Hematopoietic multipotent progenitor cell (in vitro differentiated cells): ENCODE measurements at places on chromosomes 13 and 19.

- DNase-seq: no peak
Measured at GRCh38 chr13:21997726-21998125, 326.9 kb downstream of the FGF9 start.

DNA sequence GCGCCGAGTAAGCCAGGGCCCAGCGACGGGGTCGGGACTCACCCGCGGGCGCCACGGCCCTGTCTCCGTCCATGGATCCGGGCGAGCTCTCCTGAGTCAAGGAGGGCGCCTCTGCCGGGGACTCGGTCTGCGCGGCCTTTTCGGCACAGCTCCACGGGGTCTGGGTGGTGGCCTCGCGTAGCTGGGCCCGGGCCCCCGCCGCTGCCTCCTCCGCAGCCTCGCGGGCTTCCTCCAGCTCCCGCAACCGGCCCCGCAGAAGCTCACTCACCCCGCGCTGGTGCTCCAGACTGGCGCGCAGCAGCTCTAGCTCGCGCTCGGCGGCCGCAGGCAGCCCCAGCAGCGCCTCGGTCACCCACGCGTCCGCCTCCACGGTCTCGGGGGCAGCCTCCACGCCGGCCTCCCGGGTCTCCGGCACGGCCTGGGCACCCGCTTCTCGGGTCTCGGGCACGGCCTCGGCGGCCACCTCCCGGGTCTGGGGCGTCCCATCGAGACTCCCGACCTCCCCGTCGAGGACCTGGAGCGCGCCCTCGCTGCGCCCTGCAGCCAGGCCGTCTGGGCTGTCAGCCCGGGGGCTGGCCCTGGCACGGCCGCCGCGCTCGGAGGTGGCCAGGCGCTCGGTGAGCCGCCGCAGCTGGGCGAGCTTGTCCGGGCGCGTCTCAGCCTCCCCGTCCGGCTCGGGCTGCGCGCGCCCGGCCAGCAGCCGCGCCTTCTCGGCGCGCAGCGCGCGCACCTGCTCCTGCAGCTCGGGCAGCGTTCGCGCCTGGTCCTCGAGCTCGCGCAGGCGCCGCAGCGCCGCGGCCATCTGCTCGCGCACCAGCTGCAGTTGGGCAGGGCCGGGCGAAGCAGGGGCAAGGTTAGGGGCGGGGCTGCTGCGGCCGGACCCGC is 8.4 kb downstream of the KANK3 start:
- peak; percentile 55 for DNase-seq

GRCh38 chr13:25069911-25070310 is 26.0 kb upstream of the PABPC3 start:
- no peak for DNase-seq

DNA sequence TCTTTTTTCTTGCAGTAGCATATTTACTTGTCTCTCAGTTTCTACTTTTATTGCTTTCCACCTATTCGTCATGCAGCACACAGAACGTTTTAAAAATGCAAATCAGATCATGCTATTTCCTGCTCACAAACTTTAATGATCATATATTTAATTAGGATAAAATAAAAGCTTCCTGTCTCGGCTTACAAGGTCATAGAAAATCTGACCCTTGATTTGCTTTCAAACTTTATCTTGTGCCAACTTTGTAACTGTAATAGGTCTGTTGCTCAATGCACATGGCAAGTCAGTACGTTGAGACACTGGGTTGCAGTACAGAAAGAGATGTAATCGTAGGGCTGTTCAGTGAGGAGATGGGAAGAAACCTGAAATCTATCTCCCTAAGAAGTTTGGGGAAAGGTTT is 95.6 kb upstream of the CSNK1A1L start:
- DNase-seq: no peak

DNA sequence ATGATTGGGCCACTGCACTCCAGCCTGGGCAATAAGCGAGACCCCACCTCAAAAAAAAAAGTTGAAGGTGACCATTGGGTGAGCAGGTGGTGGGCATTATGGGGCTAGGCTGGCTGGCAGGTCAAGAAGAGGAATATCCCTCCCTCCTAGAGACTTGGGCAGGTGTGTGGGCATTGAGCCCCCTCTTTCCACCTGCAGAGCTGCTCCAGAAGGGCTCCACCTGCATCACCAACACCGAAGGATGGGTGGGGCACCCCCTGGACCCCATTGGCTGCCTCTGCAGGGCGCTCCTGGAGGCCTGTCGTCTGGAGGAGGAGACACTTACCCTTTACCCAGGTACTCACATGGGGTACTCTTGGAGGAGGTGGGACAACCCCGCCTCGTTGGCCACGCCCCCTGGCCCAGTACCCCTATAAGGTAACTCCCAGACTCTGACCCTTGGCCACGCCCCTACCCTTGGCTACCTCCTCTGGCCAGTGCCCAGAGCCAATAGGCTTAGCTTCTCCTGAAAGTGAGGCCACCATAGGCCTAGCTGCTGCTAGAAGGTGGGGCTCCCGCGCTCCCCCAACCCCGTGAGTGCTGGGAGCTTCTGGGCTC is 21.9 kb downstream of the ZSWIM4 start:
- DNase-seq: no peak

GRCh38 chr19:14404312-14404711 is 14.8 kb downstream of the DDX39A start:
- no peak for DNase-seq

GRCh38 chr13:86810361-86810760 is 860.8 kb upstream of the SLITRK5 start:
- DNase-seq: no peak

GRCh38 chr19:46691948-46692347 is 25.0 kb downstream of the PRKD2 start:
- no peak for DNase-seq

- peak; percentile 74 for DNase-seq
Measured at GRCh38 chr19:49889687-49890348, 6.9 kb downstream of the IL4I1 start.

DNA sequence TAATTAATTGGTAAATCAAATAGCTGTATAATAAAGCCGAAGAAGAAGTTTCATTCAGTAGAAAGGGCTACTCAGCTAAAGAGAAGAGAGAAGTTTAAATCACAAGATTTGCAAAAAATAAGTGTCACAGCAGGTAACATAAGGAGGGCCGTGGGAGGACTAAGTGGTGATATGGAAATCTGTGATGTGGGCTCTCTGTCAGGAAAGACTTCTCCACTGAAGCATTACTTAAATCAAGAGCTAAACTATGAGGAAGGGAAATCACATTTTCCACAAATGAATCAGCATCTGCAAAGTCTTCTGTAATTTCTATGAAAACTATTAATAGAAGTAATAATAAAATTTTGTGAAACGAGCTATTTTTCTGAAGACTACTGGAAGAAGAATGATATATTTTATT is 153.8 kb downstream of the PCDH9 start:
- no peak for DNase-seq

- no peak for DNase-seq
Measured at GRCh38 chr19:33197591-33198000, 3.5 kb downstream of the LRP3 start.

- DNase-seq: no peak
Measured at GRCh38 chr13:58978331-58978730, 1185.4 kb downstream of the DIAPH3 start.

GRCh38 chr19:14058182-14059092 is 3.4 kb downstream of the PALM3 start:
- no peak for DNase-seq

DNA sequence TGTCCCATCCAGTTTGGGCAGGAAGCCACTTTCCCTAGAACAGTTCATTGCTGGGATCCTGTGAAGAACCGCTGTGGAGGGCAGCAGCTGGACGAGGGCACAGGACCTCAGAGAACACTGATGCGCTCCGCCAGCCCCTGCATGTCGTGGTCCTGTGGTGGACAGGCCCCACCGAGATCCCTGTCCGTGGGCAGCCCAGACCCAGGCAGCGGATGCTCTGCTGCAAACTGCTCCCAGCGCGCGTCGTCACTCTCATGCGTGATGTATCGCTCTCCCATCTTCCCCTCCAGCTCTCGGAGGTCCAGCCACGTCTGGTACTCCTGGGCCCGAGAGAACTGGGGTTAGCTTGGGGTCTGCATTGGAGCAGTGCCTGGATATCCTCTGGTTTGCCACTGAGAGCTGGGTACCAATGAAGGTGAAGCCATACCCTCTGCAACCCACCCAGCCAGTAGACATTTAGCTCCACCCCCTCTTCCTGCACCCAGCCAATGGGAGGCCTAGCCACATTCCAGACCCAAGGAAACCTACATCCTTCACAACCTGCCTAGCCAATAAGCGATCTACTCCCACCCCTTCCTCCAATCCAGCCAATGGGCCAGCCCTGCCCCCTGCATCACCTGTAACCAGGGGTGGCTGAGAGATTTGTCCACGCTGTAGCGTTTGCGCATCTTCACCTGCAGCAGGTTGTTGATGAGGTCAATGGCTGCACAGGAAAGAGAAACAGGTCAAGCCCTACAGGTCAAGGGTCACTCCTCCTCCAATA is 13.6 kb upstream of the DACT3 start:
- DNase-seq: no peak

DNA sequence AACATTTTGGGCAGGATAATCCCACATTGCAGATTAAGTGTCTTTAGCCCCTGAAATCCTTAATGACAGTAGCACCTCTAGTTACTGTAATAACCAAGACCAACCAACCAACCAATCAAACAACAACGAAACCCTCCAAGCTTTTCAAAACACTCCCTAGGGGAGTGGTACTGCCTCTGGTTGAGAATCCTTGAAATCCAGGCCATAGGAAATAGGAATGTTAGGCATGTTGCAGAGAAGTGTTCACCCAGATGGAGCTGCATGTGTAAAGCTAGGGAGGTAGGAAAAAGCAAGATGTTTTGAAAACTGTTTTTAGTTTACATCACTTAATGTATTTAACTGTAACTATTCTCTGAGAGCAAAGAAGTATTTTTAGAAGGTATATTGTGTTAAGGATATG is 4.5 kb downstream of the LACC1 start:
- DNase-seq: no peak

DNA sequence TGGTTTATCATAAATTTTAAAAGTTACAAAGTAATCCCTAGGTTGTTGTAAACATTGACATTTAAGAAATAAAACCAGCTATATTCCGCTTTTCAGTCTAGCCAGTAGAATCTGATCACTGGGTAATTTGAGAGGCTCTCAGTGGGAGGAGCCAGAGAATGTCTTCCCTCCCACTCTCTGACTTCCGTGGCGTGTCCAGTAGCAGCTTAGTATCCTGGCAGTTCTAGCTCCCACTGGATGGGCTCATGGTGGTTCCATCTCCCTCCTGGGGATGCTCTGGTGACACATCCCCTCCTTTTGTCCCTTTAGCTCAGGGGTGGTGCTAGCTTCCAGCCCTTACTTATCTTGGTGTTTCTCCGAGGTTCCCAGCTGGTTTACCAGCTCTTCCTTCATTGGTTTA is 34.5 kb downstream of the MTUS2 start:
- DNase-seq: no peak

- no peak for DNase-seq
Measured at GRCh38 chr19:28168557-28168956, 1044.4 kb downstream of the UQCRFS1 start.

GRCh38 chr19:58054901-58055874 is 3.9 kb upstream of the ZNF135 start:
- DNase-seq: no peak

DNA sequence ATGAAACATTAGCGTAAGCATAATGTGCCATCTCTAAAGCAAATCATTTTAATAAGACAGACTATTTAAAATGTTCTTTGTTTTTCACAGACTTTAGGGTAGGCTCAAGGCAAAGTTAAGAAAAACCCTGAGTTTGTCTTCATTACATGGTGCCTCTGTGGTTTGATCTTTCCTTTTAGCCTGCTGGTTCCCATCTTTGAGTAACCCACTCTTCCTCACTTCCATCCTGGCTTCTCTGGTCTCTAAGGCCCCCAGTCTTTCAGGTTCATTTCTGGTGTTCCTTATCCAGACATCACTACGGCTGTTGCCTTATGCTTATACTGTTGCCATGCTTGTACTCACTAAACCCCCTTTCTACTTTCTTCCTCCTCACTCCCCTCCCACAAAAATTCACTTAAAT is 38.4 kb downstream of the DACH1 start:
- no peak for DNase-seq

GRCh38 chr13:30872685-30873461 is 33.2 kb upstream of the MEDAG start:
- DNase-seq: peak; percentile 64

- DNase-seq: no peak
Measured at GRCh38 chr19:36152019-36152351, 262 bp downstream of the COX7A1 start.

- DNase-seq: no peak
Measured at GRCh38 chr19:38742296-38742695, 2.0 kb downstream of the CAPN12 start.

- peak; percentile 62 for DNase-seq
Measured at GRCh38 chr19:6772028-6772865, at the start of gene VAV1. TSS of gene VAV1 (plus strand) at chr19:6772708. CDS start at chr19:6772808, 100 bp downstream.

DNA sequence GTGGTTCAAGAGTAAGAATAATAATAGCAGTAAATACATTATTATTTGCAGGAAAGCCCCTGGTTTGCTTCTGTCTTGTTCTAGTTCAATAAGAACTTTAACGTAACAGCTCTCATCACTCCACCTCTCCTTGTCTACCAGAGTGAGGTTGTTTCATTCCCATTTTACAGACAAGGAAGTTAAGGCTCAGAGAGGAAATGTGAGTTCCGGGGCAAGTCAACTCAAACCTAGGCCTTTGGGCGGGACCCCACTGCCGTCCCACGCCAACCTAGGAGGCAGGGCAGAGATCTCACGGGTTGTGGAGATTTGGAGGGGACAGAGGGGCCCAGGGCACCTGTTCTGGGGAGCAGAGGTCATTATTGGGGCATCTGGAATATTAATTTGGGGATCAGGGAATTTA is 1.5 kb downstream of the MAP4K1 start:
- DNase-seq: no peak

- no peak for DNase-seq
Measured at GRCh38 chr13:41411522-41411921, 45.8 kb upstream of the RGCC start.

GRCh38 chr19:38893341-38893771 is 6.1 kb downstream of the SIRT2 start:
- no peak for DNase-seq

DNA sequence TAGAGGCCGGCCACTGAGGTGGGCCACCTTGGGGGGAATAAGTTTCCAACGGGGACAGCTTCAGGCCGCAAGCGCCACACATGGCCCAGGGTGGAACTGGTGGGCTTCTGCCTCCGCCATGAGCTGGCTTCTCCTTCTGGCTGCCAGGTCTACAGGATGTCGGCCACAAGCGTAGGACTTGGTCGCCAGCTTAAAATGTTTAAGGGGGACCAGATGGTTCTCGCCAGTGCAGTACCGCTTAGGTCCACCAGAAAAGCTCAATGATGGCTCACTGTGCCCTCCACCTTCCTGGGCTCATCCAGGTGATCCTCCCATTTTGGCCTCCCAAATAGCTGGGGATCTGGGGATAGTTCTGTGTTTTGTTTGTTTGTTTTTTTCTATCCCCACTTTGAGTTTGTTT is 38.7 kb upstream of the ZNF254 start:
- no peak for DNase-seq

DNA sequence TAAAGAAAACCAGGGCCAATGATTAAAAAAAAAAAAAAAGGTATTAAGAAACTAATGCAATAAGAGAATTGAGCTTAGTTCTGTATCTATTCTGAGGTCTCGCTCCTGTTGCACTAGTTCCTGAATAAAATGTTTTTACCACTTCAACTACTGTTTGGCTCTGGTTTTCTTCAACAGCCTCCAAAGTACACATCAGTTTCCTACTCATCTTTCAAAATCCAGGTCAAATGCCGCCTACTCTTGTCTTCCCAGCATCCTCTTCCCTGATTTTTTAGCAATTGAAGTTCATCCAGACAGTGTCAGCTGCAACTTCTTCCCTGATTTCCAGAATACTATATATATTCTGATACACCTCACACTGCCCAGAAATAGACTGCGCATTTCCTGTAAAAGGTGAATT is 1.4 kb upstream of the RCBTB1 start:
- DNase-seq: no peak

GRCh38 chr13:50033725-50034124 is 18.5 kb downstream of the KCNRG start:
- no peak for DNase-seq
